ENCODE measurements at places on chromosomes 6 and 20.

DNA sequence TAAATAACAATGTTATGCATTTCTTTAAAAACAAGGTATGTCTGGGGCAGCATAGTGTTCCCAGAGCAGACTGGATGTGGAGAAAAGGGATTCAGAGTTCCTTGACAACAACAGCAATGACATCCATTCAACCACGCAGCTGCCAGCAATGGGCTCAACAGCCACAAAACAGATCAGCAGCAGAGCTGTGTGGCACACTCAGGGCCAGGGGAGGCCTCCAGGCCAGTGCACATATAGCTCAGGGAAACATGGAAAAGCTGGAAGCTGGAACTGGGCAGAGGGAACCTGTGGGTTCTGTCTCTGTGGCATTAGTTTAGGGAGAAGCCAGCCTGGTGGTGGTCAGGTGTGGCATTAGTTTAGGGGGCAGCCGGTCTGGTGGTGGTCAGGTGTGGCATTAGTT lies 148.3 kb downstream of the SMOC2 start:
- DNase-seq: no peak

DNA sequence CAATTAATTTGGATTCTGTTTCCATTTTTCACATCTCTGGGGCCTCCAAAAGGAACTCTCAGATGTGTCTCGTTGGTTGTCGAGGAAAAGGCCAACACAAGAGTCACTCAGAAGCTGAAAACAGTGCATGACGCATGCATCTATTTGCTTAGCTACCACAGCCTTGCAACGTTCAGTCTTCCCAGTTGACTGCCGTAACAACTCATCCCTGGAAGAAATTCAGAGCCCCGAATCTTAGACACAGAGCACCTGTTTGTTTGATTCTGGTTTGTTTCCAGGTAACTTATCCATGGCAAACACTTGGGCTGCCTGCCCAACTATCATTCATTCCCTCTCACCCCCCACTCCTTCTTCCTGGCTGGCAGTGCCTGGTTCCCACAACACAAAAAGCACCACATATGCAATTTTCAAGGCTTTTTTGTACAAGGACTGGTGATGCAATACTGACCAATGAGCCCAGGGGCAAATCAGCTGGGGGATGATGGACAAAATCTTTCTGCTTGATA lies 60.5 kb downstream of the ZMYND8 start:
- no peak for DNase-seq

- peak; percentile 35 for DNase-seq
Measured at GRCh38 chr6:170004585-170005210, 253.3 kb downstream of the ERMARD start.

DNA sequence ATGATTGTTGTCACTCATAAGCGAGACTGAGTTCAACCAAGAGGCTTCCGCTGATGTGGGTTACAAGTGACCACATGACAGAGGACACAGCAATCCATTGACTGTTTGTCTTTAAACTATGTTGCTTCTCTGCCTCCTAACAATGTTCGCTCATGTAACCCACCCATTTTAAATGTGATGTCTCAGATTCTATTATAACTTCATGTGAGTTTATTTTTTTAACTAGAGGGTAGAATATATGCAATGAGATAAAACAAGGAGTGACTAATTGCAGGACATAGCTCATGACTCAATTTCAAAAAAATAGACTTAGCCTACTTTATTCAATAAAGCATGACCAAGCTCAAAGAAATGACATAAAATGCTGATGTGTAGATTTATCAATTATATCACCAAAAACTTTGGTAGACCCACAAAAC lies 119.2 kb upstream of the SASH1 start:
- no peak for DNase-seq

- DNase-seq: no peak
Measured at GRCh38 chr6:159898519-159898918, 7.7 kb downstream of the MAS1 start.

DNA sequence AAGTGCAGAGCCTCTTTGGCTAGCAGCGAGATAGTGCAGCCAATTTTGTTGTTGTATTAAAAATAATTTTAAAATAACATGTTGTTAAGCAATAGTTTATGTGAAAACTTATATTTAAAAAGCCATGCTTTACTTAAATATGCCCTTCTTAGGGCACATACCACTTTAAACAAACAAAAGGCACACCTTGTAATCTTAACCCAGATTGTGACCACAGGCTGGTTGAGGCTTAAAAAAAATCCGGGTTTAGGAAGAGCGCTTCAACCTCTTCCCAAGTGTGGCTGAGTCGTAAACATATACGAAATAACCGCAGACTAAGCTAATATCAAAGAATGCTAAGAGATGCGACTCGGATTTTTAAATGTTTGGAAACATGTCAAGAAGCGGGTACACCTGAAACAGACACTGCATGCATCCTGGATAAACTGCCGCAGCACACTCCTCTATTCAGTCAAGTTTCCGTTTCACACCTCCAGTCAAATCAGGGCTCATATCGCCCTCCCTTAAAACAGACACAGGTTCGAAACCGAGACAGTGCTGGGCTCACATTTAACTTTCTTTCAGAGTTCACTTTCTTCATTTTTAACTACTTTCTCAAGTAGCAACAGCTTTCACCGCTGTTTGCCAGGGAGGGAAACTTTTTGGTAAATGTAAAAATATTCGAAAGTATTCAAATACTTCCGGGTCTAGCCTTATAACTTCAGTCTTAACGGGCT lies 1.5 kb downstream of the DEK start:
- no peak for DNase-seq

DNA sequence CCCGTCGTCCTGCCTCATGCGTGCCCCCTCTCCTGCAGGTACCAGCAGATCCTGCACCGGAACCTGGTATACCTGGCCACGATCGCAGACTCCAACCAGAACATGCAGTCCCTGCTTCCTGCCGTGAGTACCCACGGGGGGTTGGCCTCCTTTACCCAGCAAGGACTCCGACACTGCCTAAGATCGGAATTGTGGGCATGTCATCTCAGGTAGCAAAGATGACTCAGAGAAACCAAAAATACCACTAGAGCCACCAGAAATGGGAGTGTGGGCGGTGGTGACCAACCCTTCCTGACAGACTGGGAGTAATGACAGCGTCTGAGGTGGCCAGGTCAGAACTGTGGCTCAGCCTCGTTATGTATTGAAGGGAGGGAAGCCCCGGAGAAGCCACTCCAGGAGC lies 16.3 kb downstream of the SS18L1 start:
- DNase-seq: no peak

GRCh38 chr20:61886721-61887595 lies 178.7 kb downstream of the TAF4 start:
- no peak for DNase-seq

DNA sequence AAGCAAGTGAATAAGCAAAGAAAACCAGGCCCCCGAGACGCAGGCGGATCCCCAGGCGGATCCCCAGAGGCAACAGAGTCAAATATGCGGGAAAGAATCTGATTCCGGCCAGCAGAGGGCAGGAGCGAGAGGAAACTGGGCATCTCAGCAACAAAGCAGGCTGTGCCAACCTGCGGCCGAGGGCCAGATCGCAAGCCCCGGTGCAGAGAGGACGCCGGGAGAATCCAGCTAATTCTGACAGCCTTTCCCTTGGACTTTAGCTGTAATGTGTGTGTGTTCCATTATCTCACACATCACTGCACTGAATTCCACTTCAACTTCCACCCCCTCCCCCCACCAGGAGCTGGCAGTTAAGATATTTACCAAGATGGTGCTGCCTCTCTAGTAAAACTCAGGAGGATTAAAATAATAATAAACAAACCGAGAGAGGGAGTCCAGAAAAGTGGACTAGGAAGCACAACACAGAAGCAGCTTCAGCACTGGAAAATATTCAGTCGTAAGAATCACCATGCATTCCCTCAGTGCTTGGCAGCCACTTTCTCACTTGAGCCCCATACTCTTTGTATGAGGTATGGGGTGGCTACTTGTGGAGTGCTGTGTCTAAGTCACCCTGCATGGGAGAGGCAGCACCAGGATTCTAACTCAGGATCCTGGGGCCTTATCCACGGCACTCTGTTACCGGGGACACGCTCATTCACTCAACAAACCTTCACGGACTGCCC lies 66.2 kb upstream of the SNX9 start:
- peak; percentile 90 for DNase-seq

Data from left lobe of liver (tissue), 2 donors.